ENCODE measurements at places on chromosomes 6 and 20. TPM values are rescaled to one million over a fixed set of nuclear protein-coding genes. Genes with fewer than 3 reads are reported as not detected.

Gene THBD
- total RNA-seq = 0.22 TPM

DNA sequence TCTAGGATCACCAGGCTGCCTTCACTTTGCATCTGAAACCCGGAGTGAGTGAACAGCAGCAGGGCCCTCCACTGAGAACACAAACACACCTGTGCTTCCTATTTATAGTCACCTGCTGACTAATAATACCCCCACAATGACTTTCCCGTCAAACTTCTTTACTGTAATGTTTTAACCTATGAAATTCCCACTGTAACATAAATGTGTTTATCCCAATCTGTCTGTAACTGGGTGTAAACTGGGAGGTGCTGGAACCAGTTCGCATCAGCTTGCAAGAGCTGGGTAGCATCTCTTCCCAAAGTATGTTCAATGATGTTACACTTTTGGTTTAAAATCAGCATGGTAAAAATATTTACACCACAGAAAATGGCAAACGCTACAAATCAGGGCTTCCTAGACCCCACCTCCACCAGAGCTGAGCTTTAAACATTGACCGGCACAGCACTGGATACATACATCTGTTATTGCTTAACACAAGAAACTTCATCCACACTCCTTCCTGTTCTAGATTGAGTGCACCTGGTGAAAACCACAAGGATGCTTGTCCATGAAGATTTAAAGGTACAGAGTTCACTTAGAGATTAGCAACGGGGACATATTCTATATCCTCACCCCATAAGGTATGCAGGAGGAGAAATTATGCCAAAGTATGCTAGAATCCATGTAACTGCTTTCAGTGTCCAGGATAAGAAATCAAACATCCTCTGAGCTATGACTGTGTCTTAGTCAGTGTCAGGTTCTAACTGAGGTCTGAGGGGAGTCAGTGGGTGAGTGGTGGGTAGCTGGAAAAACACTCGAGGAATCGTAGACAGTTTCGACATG, 79.0 kb downstream of the ALDH8A1 start:
- no peak for DNase-seq

Gene MAPK13
- total RNA-seq = 41.6 TPM

Gene GATA5
- total RNA-seq = not detected

- DNase-seq = no peak
These were observed 69.5 kb upstream of the LGSN start for GRCh38 chr6:63389191-63389844.

Gene SPAG4
- total RNA-seq = 3.8 TPM

Gene ANGPT4
- total RNA-seq = not detected

All from activated naive CD8-positive, alpha-beta T cell treated with anti-CD3 and anti-CD28 coated beads, Interleukin-2, amount 10 ng/mL, durations not matched to agents 7 days and 5 days (primary cell).